HEK293T (cell line): ENCODE measurements at places on chromosomes 1 and 21.

DNA sequence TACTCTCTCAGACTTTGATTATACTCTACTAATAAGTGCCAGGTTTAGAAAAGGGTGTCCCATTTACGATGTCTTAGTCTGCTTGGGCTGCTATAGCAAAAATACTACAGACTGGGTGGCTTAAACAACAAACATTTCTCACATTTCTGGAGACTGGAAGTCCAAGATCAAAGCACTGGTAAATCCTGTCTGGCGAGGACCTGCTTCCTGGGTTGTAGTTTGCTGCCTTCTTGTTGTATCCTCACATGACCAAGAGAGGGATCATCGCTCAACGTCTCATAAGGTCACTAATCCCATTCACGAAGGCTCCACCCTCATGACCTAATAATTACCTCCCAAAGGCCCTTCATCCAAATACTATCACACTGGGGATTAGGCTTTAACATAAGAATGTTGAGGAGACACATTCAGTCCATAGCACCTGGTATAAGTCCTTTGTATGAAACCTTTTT lies 12.0 kb downstream of the PRDX6 start:
- no peak for DNase-seq

DNA sequence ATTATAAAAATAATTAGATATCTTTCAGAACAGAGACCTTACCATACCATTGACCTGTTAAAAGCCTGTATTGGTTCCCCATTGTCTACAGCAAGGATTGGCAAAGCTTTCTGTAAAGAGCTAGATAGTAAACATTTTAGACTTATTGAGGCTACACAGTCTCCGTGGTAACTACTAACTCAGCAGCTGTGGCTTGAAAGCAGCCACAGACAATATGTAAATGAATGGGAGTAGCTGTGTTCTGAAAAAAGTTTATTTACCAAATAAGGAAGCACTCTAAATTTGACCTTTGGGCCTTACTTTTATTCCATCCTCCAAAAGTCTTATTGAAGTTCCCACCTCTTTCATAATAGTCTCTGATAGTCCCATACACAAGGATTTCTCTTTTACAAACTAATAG lies 39.7 kb downstream of the NUP210L start:
- no peak for DNase-seq

DNA sequence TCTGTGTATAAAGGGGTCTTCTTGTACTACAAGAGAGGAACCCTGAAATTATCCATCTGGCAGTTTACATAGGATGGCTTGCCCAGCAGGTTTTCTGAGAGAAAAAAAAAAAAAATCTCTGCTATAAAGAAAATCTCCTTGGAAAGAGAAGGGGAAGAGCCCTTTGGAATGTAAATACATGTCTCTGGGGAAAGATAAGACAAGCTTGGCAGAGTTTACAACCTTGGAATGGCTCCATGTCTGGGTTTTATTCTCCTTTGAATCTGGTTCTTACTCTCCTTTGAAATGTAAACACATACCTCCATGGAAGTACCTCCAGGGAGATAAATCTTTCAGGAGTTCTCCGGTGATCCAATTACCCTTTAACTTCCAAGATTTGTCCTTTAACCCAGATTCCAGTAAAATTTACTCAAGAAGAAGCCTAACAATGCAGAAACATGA lies 45.1 kb upstream of the DNAH14 start:
- no peak for DNase-seq

DNA sequence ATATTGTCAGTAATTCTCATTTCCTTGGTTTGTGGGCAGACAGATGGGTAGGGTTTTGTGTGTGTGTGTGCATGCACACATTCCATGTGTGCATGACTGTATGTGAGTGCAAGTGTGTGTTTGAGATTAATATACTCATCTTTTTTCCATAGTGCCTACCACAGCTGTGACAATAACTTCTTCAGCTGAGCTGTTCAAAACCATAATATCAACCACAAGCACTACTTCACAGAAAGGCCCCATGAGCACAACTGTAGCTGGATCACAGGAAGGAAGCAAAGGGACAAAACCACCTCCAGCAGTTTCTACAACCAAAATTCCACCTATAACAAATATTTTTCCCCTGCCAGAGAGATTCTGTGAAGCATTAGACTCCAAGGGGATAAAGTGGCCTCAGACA lies 149.3 kb downstream of the ADGRL2 start:
- DNase-seq: no peak
